WERI-Rb-1 (cell line): ENCODE measurements at places on chromosomes 7 and 10.

DNA sequence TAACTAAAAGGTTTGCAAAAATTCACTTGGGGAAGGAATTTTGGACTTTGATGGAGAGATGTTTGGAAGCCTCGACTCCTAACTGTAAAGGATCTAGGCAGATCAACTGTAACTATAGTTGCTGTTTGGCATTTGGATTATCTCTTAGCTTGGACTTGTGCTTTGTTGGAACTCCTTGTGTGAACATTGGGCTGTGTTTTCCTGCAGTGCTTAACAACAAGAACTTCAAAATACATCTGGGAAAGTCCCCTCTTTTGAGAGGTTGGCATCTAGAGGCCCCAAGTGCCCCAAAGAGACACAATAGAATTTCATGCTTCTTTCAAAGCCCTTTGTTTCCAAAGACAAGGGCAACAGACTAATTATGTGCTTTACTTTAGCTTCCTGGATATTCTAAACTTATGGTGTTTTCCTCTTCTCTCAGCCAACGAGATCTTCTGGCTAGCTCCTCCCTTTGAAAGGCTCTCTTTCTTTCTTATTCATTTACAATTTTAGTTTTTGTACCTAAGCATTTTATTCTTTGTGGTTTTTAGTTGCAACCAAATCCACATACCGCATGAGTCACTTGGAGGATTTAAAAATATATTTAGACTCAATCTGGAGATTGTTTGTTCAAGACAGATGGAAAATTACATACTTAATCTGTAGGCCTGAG, 11.6 kb downstream of the ABCA13 start:
- no peak for DNase-seq

- DNase-seq: no peak
Observed at GRCh38 chr7:23893942-23894891, 184.2 kb downstream of the STK31 start.

DNA sequence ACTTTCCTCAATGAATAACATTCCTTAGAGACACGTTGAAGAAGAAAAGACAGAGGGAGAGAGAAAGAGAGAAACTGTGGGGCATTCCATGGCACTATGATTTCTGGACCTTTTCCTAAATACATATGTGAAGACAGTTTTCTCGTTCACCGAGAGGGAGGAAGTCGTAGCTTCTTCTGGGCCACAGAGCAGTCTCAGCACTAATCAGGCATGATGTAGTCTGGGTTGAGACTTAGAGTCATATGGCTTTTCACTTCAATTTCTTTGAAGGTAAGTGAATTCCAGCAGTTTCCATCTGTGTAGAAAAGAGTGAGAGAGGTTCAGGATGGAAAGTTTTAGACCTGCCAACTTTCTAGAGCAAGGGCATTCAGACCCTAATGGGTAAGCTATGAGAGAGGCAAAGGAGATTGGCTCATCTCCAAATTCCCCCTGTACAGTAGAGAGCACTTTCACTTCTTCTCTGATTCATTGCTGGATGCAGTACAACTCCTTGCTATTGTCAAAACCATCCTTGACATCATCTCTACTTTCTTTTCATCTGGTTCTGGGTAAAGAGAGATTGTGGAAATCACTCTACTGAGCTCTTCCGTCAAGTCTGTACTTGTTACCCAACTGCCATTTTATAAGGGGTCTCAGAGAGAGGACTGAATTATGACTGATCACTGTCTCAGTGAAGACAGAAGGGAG, 31.5 kb upstream of the OR9A4 start:
- DNase-seq: no peak

GRCh38 chr10:17609523-17610079, 7.6 kb downstream of the HACD1 start:
- DNase-seq: no peak

- peak; percentile 77 for DNase-seq
Observed at GRCh38 chr10:98425511-98426352, 10.8 kb upstream of the PYROXD2 start.

DNA sequence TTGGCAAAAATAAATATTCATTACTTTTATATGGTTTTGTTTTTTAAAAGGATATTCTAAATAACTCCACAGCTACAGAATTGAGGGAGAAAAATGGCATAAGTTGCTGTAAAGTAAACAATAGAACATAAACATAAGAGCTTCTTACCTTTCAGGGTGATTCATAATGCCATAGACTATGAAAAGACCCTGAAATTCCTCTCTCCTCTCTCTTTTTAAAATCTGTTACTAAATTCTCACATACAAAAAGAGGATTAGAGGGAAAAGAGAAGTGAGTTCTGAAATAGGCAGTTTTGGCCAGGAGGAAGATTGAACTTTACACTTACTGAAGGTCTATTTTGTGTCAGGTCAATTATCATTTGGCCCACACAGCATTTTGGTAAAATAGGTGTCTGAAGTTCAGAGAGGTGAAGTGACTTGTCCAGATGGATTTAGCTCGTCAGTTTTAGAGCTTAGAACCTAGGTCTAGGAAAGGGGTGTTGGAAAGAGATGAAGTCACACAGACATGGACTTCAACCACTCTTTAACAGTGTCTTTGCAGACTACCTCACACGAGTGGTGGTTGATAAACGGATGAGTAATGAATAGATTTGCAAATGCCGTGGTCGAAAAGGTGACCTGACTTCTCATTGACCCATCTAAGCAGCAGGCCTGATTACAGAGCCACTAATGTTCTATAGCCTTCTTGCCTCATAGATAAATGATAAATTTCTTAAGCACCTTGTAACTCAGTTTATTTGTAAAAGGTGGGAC, 190.6 kb upstream of the CCDC6 start:
- no peak for DNase-seq

DNA sequence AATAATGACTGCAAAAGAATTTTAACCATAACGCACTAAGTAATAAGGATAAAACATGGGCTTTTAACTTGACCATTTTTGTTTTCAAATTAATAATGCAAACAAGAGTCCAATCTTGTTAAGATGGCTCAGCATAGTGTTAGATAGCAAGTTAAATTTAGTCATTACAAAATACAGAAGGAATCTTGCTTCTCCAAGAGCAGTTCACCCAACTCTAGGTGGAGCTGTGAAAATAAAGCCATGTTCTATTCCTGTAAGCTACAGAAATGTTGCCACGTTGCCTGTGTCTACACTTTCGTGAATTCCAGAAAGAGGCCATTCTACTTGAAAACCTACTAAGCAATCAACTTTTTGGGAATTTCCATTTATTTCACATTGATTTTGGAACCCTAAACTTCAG, 191.9 kb downstream of the SFMBT2 start:
- DNase-seq: no peak

- DNase-seq: no peak
Observed at GRCh38 chr10:68046642-68047041, 28.4 kb downstream of the HERC4 start.

GRCh38 chr7:157466867-157467261, 130.1 kb downstream of the DNAJB6 start:
- no peak for DNase-seq

DNA sequence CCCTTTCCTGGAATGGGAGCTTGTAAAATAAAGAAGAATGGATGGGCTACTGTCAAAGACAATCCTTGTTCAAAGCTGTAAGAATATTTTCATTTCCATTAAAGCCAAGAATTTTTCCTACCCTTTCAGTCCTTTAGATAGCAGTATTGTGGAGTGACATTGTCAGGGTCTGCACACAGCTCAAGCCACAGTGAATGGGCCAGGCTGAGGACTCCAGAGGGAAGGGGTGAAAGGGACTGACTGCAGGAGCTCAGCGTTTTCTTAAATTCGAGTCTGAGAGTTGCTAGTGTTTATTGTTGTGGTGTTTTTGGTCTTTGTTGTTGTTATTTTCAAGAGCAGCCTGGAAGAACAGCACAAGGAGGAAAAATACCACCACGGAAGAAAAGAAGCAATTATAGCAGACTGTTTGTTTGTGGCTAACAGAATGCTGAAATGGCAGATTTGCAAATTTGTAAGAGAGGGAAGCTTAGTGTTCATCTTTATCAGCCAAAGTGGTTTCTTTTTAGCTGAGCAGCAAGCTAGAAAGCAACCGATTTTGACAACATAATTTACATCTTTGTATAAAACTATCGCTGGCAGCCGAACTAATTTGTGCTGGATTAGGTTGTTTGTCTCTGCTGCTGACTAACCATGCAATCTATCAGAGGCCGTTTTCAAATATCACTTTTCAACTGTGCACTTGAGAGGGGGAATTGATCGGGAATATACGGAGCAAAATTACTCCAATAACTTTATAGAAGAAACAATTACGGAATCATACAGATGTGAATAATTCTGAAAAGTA, 192.1 kb downstream of the LRMDA start:
- no peak for DNase-seq

- DNase-seq: peak; percentile 87
Observed at GRCh38 chr7:34133983-34134782, 228.8 kb downstream of the BMPER start.

DNA sequence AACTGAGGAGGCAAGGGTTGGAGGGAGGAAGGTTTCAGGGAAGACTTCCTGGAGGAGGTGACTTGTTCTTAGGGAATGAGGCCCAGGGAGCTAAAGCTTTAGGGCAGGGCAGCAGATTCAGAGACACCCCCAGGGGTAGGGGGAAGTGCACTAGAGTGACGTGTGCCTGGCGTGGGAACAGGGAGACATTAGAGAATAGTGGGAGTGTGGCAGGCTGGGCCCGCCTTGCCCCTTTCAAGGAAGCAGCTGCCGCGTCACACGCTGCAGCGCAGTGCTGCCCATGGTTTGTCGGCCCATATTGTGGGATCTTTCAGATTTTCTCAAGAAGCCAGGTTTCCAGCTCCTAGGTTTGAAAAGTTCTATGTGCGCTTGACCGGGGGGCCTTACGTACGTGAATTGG, 139.4 kb downstream of the LHPP start:
- no peak for DNase-seq

GRCh38 chr10:4132216-4132556, 347.2 kb upstream of the KLF6 start:
- DNase-seq: no peak

DNA sequence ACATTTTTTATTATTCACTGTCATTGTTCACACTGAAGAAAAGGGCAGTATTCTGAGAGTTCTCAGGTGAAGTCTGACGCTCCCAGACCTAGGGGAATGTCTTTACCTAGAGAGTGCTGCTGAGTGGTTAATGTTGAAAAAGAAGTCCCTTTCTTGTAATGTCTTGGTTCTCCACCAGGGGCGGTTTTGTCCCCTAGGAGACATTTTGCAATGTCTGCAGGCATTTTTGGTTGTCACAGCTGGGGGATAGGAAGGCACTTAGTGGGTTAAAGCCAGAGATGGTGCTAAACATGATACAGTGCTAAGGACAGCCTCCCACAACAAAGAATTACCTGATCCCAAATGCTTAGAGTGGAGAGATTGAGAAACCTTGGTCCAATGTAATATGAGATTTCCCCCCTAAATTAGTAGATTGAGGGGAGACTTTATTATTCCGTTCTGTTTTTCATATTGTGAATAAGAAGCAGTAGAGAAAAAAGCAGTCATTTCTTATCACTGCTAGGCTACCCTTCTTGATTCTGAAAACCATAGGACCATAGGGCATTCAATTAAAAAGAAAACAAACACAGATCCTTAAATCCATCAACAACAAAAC, 13.1 kb downstream of the UMAD1 start:
- peak; percentile 29 for DNase-seq

GRCh38 chr7:130476297-130477150, 15.4 kb upstream of the MEST start:
- DNase-seq: no peak

GRCh38 chr10:30219971-30220751, 128.9 kb downstream of the MTPAP start:
- no peak for DNase-seq

GRCh38 chr10:29841724-29842649, 207.2 kb upstream of the SVIL start:
- no peak for DNase-seq

DNA sequence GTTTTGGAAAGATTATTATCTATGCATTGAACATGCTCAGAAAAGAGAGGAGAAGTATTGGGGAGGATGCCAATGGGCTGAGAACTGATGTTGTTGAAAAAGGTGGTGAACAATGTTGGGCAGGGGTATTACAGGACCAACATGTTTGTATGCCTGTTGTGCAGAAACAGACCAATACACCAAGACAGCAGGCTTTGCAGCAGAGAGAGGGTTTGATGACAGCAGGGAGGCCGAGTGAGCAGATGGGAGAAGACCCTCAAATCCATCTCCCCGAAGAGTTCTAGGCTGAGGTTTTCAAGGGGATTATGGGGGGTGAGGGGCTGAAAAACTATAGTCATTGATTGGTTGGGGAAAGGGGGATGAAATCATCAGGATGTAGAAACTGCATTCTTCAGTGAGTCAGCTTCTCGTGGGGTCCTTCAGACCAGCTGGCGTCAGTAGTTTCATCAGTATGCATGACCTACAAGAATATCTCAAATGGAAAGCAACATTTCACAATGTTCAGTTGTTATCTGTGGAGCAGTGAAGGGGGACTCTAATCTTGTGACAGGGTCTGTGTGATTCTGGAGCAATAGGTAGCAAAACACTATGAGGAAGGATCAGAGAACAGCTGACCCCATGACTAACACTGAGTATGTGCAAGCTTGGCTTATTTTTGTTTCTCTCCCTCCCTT, 167.8 kb downstream of the BAMBI start:
- no peak for DNase-seq

DNA sequence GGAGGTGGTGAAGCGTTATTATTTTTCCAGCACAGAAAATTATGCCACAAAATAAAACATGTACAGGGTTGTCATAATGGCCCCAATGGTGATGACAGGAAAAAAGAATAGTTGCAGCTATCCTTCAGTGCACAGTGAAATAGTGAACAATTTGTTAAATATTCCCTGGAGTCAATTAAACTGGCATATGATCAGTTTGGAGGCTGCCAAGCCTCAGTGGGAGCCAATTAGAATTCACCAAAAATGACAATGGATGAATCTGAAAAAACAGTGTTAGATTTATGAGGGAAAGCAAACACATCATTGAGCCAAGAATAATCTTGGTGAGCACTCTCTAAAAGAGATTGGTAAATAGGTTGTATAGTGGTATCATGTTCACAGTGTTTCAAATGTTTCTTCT, 146.3 kb downstream of the OTUD1 start:
- no peak for DNase-seq

GRCh38 chr10:78448470-78448869, 414.8 kb downstream of the RPS24 start:
- DNase-seq: no peak

DNA sequence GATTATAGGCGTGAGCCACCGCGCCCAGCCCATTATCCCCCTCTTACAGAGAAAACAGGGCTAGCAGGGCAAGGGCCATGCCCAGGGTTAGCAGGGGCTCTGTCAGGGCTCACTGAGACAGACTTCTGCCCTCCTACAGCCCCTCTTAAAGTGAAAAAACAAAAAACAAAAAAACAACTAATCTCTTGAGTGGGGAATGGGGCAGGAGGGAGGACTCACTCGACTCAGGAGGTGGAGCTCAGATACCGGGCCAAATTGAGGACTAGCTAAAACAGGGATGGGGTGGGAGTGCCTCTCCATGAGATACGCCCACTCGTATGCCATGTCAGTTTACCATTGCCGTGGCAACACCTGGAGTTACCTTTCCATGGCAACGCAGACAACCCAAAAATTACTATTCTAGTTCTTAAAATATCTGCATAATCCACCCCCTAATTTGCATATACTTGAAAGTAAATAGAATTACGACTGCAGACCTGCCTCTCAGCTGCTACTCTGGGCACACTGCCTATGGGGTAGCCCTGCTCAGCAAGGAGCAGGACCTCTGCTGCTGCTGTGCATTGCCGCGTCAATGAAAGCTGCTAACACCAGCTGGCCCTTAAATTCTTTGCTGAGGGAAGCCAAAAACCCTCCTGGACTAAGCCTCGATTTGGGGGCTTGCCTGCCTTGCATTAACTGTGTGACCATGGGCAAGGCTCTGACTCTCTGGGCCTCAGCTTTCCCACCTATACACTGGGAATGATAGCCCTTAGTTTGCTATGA, 13.4 kb downstream of the SSC4D start:
- DNase-seq: no peak

GRCh38 chr10:14660831-14661230, 113.9 kb downstream of the FAM107B start:
- DNase-seq: no peak
